ENCODE measurements at places on chromosomes 2 and 18. TPM values are rescaled to one million over a fixed set of nuclear protein-coding genes. Genes with fewer than 3 reads are reported as not detected.

The NEU4 gene
- 0.61 TPM for total RNA-seq

The RAD51AP2 gene
- total RNA-seq, result not detected

The AGXT gene
- not detected for total RNA-seq

The OSBPL1A gene
- 2.2 TPM for total RNA-seq

The NPPC gene
- 1.6 TPM for total RNA-seq

The B3GNT7 gene
- not detected for total RNA-seq

The TNFAIP6 gene
- total RNA-seq, result not detected

The IL1R1 gene
- 2.4 TPM for total RNA-seq

The NAB1 gene
- total RNA-seq, result 35.3 TPM

The PID1 gene
- not detected for total RNA-seq

The PLGLB2 gene
- 2.8 TPM for total RNA-seq

The INHBB gene
- not detected for total RNA-seq

The NOSTRIN gene
- total RNA-seq, result not detected

The KCNE4 gene
- not detected for total RNA-seq

The ASB18 gene
- not detected for total RNA-seq

The NEU2 gene
- total RNA-seq, result not detected

The IL37 gene
- total RNA-seq, result not detected

The CAPN13 gene
- not detected for total RNA-seq

The OTOS gene
- not detected for total RNA-seq

The PLCD4 gene
- total RNA-seq, result 0.62 TPM

The ITPRIPL1 gene
- total RNA-seq, result 52.1 TPM

The NMUR1 gene
- total RNA-seq, result not detected

The SERPINB13 gene
- not detected for total RNA-seq

The SLC11A1 gene
- total RNA-seq, result 0.05 TPM

The ADD2 gene
- total RNA-seq, result 6.9 TPM

The MAP3K19 gene
- not detected for total RNA-seq

The SLC30A3 gene
- total RNA-seq, result 2.1 TPM

The HSPE1 gene
- total RNA-seq, result 343 TPM

The STPG4 gene
- not detected for total RNA-seq

The NAPG gene
- 37.4 TPM for total RNA-seq

The SERPINB3 gene
- total RNA-seq, result not detected

The LRRC30 gene
- total RNA-seq, result not detected

The MC2R gene
- total RNA-seq, result not detected

All from activated T-helper 1 cell treated with anti-CD3 and anti-CD28 coated beads, Interleukin-12 subunit alpha, Interleukin-12 subunit beta, Interleukin-2, Interleukin-4 antibody, amounts not matched to agents 30 ng/mL and 10 ng/mL and 1 ng/mL, durations not matched to agents 14 hours and 24 hours and 36 hours (primary cell).